ENCODE measurements at places on chromosomes 3 and 15.

DNA sequence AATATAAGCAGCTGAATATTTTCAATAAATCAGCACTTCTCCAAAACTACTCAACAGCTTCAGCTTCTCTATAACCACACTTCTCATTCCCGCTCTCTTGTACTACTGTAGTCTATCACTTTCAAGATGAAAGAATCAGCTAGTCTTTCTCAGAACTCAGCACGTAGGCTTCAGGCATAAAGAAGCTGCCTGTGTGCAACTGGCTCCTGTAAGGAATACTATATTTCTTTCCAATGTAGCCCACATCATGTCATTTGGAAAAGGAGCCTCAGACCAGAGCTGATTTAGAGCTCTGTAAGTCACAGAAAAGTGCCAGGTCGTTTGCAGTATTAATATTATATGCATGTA, 62.3 kb downstream of the FMN1 start:
- no peak for DNase-seq

DNA sequence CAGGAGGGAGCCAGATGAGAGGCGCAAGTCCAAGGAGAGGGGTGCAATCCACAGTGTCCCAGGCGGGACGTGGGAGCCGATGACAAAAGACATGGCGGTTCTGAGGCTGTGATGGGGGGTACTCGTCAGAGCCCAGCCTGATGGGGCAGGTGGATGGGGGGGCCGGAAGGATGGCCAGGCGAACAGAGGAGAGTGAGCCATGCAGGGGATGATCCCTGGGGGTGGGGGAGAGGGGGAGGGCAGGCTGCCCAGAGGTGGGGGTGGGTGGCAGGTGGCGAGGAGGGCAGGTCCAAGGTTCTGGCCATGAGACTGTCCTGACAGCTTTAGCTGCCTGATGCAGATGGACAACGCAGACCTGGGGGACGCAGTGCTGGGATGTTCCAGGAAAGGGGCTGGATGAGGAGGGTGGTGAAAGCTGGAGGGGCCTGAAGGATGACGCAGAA, 8.9 kb upstream of the CSPG4 start:
- no peak for DNase-seq

GRCh38 chr3:197522881-197523441, 32.8 kb downstream of the BDH1 start:
- DNase-seq, result no peak

- no peak for DNase-seq
Observed at GRCh38 chr3:62672988-62673313, 202.3 kb downstream of the CADPS start.

DNA sequence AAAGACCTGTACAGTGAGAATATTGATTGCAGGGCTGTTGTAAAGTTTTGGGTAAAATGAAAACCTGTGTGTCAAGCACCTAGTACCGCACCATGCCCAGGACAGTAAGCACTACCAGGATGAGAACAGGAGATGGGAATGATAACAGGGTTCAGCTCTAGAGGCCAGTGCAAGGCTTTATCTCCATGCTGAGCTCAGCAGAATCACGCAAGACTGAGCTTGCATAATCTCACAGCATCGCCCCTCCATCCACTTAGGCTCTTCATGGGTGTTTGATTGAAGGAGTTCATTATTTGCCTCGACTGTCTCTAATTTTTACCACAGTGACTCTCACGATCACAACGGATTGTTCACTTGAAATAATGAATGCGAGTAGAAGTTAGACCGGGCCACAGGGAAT, 2.9 kb downstream of the ATP13A5 start:
- no peak for DNase-seq

- DNase-seq, result no peak
Observed at GRCh38 chr15:57171426-57171825, 204.9 kb upstream of the CGNL1 start.

GRCh38 chr3:11273891-11274291, 1.7 kb downstream of the ATG7 start:
- no peak for DNase-seq

DNA sequence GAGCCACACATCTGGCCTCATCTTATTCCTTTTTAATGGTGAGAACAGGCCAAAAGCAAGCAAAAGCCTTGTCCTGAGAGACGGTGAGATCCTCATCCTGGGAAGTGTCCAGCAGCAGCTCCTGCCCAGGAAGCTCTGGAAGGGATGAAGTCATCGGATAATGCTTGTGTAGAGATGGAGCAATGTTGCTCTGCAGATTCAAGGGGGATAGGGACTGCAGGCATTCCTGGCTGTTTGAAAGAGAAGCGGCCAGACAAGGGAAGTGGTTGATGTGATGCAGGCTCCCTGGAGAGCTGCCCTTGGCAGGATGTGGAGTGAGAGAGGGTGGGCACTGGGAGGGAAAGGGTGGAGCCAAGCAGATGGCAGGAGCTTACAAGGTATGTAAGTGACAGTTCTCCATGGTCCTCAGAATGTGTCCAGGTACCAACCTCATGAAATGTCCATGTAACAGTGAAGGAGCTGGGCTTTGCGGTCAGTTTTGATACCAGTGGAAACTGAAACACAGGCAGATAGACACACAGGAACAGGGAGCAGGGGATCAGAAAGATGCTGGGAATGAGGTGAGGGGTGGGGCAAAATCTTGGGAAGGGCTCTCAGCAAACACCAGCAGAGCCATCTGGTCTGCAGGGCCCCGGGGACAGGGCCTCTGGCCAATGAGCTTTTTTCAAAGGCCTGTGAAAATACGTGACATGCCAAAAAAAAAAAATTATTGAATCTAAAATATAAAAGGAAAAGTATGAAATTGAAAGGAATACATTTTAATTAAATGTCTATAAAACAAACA, 32.2 kb upstream of the LACTB start:
- DNase-seq, result peak; percentile 38

DNA sequence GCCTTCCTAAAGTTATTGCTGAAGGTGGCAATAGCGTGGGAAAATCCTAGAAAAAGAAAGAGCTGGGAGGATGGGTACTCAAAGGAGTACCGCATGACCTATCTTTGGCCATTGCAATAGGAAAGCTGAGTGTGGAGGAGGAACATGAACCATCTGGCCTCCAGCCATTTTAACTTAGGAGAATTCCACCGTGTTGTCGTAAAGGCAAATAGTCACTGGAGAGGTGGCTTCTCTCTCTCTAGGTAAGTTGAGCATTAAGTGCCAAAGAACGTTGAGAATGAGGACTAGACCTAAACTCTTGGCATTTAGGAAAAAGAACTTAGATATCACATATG, 16.1 kb upstream of the CMTM7 start:
- no peak for DNase-seq

DNA sequence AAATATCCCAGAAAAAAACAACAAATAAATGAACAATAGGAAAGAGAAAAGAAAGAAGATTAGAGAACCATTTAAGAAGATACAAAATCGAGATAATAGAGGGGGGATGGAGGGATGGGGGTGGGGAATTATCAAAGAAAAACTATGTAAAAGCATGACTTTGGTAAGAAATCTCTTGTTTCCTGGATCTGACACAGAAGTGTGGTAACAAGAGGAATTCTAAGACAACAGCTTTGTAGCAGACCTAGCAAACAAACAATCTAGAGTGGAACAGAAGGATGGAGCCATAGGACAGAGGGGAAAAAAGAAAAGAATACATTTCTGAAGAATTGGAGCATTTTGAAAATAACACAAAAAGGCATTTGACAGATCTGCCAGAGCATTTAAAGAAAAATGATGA, 49.3 kb upstream of the HEG1 start:
- no peak for DNase-seq

GRCh38 chr15:85563328-85563727, 182.9 kb downstream of the AKAP13 start:
- no peak for DNase-seq

- no peak for DNase-seq
Observed at GRCh38 chr15:22950256-22950990, 29.7 kb downstream of the CYFIP1 start.

DNA sequence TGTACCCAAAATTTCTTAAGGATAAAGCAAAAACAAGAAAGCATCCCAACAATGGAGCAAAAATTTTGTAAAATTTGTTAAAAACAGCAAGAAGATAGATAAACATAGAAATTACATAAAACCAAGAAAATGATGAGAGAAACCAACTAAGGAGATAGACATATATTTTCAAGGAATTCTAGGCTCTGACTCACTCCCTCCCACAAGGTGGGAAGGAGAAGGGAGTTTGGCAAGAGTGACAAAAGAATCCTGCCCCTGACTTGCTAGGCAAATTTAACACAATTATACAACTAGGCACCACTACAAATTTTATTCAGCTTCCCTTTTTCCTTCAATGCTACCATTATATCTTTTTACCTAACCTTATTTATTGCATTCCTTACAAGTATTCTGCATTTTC, 70.9 kb downstream of the MYO9A start:
- DNase-seq, result no peak

GRCh38 chr15:87572381-87572910, 684.1 kb downstream of the NTRK3 start:
- DNase-seq, result no peak

DNA sequence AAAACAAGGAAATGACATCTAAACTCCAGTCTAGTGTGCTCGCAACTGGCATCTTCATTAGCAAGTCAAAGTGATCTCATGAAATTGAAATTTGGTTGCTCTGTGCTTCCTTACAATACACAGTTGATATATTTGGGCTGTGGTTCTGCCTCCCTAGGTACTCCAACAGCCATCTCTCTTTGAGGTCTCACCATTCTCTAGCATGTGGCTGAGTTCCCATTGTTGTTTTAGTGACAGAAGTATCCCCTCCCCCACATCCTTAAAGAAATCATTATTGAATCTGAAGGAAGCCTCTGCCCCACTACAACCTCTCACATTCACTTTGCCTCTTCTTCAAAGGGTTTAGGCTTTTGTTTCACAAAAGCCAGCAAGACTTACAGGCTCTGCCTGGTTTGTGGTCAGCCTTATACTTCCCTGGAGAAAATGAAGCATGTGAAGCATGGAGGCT, 516.5 kb downstream of the NLGN1 start:
- DNase-seq, result no peak

GRCh38 chr3:42101481-42101880, 10.3 kb downstream of the TRAK1 start:
- DNase-seq, result no peak

GRCh38 chr3:16506451-16506850, 7.0 kb downstream of the RFTN1 start:
- DNase-seq, result no peak

DNA sequence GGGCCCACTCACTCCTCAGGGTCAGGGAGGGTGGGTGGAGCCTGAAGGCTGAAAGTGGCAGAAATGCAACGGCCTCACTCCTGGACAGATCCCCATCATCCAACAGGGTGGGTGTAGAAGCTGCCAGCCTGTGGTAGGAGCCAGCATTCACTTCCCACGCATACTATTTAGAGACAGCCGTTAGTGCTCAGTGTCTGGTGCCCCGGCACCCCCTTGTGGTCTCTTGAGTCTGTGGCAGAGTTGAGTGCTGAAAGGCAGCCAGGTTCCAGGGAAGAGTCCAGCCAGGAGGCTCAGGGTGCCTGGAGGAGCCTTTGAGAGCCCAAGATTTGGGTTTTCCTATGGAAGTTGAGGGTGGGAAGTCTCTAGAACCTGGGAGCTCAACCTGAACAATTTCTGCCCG, 2.1 kb upstream of the GNAT1 start:
- peak; percentile 80 for DNase-seq

DNA sequence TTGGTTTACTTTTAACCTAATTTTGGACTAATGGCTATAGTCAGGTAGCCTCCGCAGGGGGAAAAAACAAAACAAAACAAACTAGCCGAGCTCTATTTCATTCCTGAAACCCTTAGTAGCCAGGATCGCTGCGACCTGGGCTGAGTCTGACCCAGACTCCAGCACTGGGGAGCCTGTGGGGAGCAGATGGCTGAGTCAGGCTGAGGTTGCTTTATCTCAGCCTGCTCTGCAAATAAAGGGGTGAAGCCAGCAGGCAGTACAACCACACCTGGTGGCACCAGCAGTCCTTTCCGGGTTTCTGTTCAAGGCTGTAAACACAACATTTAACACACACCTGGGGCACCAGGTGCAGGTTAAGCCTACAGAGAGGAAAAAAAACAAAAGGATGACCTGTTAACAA, 27.3 kb downstream of the ABHD2 start:
- peak; percentile 55 for DNase-seq

DNA sequence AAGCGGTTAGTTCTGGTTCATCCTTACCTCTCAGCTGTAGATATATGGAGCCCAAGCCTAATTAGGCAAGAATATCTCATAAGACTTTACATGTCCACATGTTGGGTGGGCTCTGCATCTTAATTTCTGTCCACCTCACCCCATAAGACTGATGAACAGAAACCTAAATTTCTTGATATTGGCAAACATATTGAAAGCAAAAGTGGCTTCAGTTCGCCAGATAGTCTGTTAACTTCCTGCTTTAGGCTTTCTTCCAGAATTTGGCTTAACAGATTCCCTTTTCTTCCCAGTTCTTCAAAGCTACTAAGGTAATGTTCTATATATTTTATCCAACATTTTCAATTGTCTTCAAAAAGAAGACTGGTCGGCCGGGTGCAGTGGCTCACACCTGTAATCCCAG, 19.7 kb downstream of the GABPB1 start:
- DNase-seq, result no peak

DNA sequence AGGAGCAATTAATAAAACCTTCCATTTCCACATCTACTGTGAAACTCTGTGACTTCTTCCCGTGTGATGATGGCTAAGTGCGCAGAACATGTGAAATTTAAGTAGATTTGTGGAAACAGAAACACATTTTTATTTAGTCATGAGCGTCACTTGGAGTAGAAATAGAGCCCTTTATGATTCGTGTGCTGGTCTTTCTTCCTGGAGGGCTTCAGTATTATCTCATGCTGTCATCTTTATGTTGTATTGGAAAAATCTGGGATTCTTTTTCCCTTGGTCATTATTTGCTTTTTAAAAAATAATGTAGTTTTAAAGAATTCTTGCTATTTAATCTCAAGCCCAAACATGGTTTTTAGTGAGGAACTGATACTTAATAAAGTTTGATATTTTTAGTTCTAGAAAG, 284.0 kb upstream of the CTDSPL start:
- no peak for DNase-seq

DNA sequence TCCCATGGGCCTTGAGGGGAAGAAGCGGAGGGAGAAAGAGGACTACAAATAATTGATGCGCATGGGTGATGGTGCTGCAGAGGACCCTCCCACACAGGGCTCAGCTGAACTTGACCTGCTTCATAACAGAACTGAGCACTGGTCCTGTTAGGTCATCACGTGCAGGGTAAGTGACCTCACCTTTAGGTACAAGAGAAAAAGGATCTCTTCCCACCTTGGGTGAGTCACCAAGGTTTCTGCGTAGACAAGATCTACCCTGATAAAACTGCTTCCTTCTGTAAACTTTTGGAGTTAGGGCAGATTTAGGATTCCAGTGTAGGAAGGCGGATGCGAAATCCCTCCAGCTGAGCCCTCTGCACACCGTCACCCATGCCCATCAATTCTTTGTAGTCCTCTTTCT, 67.1 kb downstream of the FEM1B start:
- no peak for DNase-seq

- no peak for DNase-seq
Observed at GRCh38 chr3:55868347-55868746, 381.2 kb upstream of the WNT5A start.

GRCh38 chr3:170506556-170506955, 79.3 kb downstream of the SLC7A14 start:
- DNase-seq, result no peak

DNA sequence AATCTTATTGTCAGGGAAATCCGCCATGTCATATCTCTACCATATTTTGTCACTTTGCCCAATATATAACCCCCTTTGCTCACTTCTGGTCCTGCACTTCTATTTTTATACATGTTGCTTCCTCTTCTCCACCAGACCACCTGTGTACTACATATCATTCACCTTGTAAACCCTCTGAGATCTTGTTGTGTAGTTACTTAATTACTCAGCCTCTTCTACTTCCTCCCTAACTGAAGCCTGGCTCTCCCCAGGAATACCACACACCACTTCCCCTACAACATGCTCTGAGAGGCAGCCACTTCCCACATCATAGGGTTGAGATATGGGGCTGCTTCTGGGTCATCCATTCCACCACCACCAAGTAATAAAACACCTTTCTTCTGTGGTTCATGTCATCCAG, 10.0 kb downstream of the HEXA start:
- no peak for DNase-seq

Data from WTC11 (cell line).